ENCODE measurements at places on chromosomes 7 and 10.

DNA sequence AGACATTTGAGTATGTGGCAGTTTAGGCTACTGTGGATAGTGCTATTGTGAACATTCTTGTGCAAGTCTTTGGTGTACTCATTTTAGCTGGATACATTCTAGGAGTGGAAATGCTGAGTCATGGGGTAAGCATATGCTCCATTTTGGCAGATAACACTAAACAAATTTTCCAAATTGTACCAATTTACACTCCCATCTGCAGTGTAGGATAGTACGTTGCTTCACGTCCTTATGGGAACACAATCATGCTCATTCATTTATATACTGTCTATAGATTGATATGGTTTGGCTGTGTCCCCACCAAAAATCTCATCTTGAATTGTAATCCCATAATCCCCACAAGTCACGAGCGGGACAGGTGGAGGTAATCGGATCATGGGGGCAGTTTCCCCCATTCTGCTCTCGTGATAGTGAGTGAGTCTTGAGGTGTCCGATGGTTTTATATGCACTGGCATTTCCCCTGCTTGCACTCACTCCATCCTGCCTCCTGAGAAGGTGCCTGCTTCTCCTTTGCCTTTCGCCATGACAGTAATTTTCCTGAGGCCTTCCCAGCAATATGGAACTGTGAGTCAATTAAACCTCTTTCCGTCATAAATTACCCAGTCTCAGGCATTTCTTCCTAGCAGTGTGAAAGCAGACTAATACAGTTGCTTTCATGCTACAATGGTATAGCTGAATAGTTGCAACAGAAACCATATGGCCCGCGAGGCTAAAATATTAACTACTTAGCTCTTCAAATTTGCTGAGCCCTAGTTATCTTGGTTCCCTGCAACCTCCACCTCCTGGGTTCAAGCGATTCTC lies 25.6 kb downstream of the RNF216 start:
- no peak for DNase-seq

GRCh38 chr7:151439855-151440798 lies at the start of gene CRYGN:
Gene CRYGN (minus strand): TSS chr7:151440141. CDS start chr7:151439917, 224 bp downstream.
- no peak for DNase-seq

DNA sequence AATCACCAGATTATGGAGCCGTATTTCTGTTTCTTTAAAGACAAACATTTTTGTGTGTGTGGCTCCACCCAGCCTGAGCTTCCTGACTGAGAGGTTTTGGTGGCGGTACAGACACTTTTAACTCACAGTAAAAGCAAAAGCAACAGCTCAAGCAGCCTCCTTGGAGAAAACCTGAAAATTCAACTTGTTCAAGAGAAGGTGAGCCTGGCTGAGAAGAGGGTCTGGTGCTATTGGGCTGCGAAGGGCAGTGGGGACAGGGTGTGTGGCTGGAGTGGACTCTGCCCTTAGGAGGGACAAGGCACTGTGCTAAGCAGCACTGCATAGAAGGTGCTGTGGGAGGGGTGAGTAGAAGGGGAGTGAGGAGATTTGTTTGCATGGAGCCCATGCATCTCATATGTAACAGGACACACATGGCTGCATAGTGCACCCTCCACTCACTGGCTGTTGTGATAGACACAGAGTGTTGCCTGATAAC lies at the start of gene GIMAP7:
GIMAP7 (plus strand) TSS at position 125 of the 475 bp plus-strand sequence. CDS start 5,103 bp downstream, outside the sequence.
- DNase-seq, result no peak

DNA sequence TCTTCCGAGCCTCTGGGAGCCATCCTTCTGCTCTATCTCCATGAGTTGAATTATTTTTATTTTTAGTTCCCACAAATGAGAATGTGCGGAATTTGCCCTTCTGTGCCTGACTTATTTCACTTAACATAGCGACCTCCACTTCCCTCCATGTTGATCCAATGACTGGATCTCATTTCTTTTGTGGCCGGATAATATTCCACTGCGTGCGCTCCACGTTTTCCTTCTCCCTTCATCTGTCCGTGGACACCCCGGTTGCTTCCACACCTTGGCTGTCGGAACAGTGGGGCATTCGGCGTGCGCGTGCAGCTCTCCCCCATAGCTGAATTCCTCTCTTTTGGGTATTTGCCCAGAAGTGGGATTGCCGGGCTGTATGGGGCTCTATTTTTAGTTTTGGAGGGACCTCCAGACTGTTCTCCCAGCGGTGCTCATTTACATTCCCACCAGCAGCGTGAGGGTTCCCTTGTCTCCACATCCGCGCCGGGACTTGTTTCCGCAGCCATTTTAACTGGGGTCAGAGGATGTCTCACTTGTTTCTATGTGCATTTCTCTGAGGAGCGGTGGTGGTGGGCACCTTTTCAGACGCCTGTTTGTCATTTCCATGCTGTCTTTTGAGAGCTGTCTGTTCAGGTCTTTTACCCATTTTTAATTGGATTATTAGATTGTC lies 51.0 kb upstream of the SUN1 start:
- no peak for DNase-seq

GRCh38 chr10:5545778-5546710 lies 21.3 kb downstream of the CALML3 start:
- no peak for DNase-seq

- DNase-seq, result no peak
Observed at GRCh38 chr7:27513885-27514284, 148.8 kb downstream of the HIBADH start.

GRCh38 chr7:137458399-137458798 lies 114.9 kb upstream of the PTN start:
- no peak for DNase-seq

DNA sequence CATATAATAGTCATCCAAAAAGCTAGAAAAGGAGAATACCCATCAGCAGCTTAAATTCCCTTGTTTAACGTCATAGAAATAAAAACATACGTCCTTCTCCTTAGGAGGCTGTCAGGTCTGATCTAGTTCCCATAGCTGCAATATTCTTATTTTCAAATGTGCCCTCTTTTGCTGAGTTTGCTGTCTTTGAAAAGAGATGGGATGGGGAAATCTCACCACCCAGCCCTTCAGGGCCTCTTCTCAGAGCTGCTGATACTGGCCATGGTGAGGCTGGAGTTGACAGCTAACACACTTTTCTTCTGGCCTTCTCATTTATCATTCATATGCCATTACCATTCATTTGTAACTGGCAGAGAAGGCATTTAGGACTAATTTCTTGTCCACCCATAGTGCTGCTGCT lies 5.1 kb upstream of the PCGF5 start:
- no peak for DNase-seq

DNA sequence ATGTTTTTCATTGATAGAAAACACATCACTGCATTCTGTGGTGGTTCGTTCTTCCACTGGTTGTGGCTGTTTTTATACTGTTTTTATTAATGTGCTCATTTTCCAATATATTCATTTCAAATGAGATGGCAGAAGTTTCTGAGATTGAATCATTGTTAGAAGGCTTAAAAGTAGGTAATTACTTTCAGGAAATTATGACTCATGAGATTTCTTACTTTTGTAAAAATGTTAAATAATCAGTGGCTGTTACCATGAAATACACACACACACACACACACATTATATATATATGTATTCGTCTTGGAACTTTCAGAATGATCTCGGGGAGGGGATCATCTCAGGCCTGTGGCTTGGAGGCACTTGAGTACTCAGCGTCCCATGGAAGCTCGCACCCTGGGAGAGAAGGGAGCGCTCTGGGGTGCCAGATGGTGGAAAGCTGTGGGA lies 66.1 kb downstream of the ZMYND11 start:
- no peak for DNase-seq

DNA sequence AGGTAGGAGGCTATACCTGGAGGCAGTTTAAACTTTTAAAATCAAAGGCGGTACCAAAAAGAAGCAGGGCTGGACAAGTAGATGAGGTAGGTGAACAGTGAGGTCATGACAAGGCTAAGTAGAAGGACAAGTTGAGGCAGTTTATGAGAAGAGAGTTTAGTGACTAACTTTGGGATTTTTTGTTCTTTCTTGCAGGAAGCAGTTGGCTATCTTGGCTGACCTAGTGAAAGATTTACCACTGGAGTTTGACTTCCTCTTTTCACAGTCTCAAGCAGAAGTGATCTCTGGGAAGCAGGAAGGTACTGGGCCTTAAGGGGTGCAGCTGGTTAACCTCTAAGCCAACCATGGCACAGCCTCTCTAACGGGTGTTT lies 26.3 kb downstream of the ENTPD7 start:
- no peak for DNase-seq

- DNase-seq, result no peak
Observed at GRCh38 chr7:84801396-84801795, 385.5 kb downstream of the SEMA3D start.

DNA sequence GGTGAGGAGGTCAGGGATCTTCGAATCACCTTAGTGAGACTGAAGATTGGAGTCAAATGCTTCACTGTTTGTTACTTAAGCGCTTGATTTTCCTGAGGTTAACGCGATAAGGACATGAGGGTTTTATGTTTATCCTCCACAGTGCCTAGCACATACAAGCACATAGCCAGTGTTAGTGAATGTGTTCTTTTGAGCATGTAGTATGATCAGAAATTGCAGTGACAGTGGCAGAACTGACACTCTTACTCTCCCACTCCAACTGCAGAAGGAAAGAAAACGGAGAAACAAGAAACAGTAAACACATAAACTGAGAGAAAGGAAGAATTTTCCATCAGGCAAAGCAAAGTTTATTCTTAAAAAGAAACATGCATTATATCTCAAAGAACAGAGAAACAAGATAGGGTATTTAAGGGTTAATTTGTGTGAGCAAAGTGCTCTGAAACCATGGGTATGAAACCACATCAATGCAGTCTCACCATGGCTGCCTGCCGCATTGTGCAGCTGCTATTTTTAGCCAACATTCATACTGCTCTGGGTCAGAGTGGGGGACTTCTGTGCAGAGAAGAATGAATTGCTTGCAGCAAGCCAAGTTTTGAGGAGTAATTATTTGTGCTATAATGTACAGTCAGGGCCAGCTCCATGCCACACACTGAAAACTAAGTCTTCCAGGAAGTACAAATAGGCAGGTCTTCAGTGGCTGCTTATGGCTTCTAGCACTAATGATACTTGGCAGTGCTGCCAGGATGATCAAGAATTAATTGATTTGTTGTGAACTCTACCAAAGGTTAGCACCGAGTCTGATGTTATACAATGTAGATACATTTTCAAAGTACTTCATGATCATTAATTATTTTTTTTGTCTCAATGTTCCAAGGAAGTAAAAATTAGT lies 152.0 kb downstream of the MACC1 start:
- no peak for DNase-seq

GRCh38 chr7:90877201-90877600 lies 281.1 kb downstream of the CDK14 start:
- no peak for DNase-seq

GRCh38 chr10:69749178-69750010 lies 52.3 kb upstream of the COL13A1 start:
- no peak for DNase-seq

DNA sequence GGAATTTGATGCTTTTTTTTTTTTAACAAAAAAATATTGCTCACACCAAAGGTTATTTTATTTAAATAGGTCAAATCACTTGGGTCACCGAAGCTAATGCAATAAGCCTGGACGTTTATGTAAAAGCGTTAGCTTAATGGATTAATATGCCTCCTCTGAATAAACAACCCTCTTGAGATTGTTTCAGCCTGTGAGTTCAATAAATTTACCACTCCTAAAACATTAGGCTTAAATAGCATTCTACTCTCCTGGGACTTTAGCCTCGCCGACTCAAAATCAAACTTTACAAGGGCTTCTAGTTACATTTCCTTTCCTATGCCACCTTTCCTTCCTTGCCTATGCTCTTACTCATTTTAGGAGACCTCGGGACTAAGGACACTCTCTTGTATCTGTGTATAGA lies 79.3 kb downstream of the DNAJB9 start:
- DNase-seq, result no peak

GRCh38 chr10:67075491-67075971 lies 149.7 kb downstream of the LRRTM3 start:
- no peak for DNase-seq

- no peak for DNase-seq
Observed at GRCh38 chr7:108455998-108456677, at the start of gene NRCAM. Gene NRCAM (minus strand): TSS chr7:108456436. CDS start chr7:108240064, 216,372 bp downstream.

- no peak for DNase-seq
Observed at GRCh38 chr10:54622017-54622416, 179.0 kb downstream of the PCDH15 start.

DNA sequence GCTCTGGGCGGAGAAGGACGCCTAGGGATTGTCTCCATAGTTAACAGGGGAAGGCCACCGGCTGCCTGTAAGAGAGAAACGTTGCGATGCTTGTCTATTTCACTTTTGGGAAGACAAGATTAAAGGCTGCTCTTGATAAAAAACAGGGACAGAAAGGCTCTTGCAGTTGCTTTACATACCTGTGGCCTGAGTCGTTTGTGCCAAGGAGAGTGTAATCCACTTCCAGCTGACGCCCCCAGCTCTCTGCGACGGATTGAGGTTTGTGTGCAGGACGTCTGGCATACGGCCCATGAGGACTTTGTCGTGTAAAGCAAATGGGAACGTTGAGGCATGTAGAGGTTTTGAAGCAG lies 1.1 kb downstream of the MAP3K8 start:
- DNase-seq, result no peak

DNA sequence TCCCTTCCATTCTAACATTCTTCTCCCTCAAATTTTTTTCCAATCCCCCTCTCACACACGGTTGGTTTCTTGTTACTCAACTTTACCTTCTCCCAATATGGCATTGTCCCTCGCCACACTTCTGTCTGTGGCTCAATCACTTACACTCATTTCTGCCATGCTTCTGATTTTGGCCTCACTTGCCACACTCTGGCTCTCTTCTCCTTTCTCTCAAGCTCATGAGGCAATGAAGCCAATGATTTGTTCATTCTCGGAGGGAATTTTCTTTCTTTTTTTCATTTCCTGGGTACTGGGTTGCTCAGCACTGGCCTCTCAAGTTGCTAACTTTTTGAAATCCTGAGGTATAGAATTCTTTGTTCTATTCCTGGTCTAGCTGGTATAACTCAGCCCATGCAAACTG lies 4.0 kb upstream of the MYOZ1 start:
- no peak for DNase-seq

DNA sequence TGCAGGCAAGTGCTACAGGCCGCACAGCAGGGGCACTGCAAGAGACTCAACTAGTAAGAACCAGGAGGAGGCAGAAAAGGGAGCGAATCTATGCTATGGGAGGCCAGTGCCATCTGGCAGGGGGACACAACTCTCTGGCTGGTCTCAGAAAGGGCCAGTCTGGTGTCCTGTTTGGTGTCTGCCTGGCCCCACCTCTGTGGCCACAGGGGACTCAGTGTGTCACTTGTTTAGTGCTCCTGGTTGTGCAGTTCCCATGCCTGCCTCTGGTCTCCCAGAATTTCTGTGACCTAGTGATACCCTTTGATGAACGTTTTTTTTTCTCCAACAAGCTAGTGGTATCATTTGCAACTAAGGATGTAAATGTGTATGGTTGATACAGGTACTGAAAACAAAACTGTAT lies 59.2 kb upstream of the JCAD start:
- DNase-seq, result no peak

GRCh38 chr7:74038194-74038961 lies 10.4 kb downstream of the ELN start:
- no peak for DNase-seq

- no peak for DNase-seq
Observed at GRCh38 chr7:37988721-37989650, 68.5 kb downstream of the EPDR1 start.
